ENCODE measurements at places on chromosomes 6 and 20.

DNA sequence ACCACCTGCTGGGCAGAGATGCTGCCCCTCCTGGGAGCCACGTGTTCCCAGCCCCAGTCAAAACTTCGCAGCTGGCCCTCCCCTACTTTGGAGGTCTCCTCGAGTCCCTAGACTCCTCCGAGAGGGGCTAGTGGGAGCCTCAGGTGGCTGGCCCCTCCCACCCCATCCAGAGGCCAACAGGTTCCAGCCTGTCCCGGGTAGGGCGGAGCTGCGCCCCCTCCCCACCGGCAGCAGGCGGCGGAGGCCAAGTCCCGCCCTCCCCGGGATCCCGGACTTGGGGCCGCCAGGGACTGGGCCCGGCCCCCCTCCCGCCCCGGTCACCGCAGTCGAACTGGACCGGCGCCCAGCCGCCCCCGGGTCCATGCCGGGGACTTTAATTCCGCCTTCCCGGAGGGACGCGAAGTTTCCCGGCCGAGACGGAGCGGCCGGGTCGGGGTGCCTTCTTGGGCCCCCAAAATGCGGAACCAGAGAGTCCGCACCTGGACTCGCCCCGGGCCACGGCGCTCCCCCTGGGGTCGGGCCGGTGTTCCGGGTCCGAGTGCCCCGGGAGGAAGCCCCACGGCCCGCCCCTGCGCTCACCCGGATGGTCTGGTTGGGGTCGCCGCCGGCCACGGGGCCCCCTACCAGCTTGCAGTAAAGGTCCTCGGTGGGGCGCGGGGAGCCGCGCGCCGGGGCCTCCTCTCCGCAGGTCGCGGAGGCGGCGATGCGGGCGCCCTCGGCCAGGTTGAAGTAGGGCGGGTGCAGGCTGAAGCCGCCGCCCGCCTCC lies 559 bp downstream of the LAMA5 start:
- no peak for DNase-seq

DNA sequence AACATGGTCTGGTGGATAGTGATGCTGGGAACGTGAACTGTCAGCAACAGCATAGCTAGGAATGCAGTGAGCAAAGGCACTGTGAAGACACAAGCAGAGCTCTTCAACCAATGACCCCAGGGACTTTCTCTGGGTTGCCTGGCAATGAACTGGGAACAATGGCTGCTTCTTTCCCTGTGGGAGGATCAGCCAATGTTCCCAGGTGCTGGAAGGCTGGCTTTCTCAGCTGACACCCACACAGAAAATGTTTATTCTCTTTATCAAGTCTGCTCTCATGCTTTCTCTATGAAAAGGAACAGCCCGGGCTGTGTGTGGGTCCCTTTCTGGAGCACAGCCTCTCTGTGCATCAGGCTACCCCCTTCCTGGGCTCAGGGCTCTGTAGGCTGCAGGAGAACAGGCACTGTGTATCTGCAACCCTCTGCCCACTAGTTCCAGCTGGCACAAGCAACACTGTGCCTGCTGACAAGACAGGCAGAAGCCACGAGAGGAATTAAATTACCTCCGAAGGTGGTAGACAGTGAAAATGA lies 54.2 kb downstream of the HFE start:
- no peak for DNase-seq

- no peak for DNase-seq
These were observed 744 bp downstream of the STAU1 start for GRCh38 chr20:49187330-49187850.

DNA sequence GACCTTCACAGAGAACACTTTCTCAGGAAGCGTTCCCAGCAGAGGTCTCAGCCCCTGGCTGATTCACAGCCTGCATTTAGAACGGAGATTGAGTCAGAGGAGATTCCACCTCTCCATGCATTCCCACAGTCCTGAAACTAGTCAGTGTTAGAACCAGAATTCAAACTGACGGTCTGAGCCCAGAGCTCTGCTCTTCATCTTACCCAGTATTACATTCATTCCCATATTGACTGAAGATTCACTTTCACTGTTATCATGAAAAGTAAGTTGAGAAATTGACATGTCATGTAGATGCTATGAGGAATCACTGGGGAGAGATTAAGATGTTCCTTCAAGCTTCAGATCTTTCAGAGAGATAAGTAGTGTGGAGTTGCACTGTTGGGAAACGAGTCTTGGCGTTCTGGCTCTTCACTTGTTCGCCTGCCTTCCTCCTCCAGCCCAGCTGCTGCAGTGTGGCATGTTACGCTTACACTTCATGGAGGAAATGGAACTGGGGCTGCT lies 28.3 kb downstream of the MAS1 start:
- DNase-seq = no peak

GRCh38 chr6:150634176-150634963 lies 34.7 kb downstream of the PLEKHG1 start:
- no peak for DNase-seq

- no peak for DNase-seq
These were observed 177.1 kb downstream of the MRPL14 start for GRCh38 chr6:43950051-43950605.

DNA sequence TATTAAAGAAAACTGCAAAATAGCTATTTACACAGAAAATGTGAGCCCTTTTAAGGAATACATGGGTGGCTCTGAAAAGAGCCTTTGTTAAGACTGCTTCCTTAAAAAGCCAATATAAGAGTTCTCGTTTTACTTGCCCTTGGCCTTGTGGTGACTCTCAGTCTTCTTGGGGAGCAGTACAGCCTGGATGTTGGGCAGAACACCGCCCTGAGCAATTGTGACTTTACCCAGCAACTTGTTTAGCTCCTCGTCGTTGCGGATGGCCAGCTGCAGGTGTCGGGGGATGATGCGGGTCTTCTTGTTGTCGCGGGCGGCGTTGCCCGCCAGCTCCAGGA lies 111.5 kb downstream of the HFE start:
- DNase-seq = no peak

DNA sequence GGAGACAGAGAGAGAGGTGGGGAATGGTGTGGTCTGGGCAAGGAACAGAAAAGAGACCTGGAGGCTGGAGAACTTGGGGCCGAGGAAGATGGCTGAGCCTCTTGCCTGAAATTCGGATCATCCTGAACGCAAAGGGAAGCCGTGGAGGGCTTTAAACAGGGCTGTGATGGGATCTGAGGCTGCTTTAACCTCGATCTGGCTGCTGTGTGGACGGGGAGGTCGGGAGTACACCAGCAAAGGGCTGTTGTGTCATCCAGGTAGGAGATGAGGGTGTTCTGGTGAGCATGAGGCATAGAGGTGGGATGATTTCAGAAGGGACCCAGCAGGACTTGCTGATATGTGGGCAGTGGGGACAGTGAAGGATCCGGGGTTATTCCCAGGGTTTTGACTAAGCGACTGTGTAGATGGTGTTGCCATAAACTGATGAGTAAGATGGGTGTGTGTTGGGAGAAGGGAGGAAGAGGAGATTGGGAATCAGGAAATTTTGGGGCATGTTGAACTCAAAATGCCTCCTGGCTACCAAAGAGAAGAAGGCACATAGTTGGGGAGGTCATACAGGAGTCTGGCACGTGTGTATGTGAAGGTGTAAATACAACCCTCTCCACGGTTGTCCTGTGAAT lies 158.5 kb downstream of the NFATC2 start:
- no peak for DNase-seq

GRCh38 chr6:148044921-148045320 lies 297.7 kb upstream of the SASH1 start:
- no peak for DNase-seq

Data from activated T-helper 1 cell treated with Interleukin-2 at 50 U/mL for 16 hours (primary cell).